ENCODE measurements at places on chromosomes 12 and 14.

DNA sequence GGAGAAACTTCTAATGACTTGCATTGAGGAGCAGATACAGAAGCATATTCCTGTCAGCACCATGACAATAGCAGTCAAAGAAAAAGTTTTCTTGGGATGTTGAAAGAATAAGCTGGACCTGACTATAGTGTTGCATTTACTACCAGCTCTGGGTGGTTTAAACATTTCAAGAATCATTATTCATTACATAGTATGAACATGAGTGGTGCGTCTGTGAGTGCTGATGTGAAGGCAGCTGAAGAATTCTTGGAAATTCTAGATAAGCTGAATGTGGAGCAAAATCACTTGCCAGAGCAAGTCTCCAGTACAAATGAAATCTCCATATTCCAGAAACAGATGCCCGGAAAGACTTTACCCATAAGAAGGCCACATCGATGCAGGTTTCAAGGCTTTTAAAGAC is 45.0 kb upstream of the STAB2 start:
- no peak for DNase-seq

DNA sequence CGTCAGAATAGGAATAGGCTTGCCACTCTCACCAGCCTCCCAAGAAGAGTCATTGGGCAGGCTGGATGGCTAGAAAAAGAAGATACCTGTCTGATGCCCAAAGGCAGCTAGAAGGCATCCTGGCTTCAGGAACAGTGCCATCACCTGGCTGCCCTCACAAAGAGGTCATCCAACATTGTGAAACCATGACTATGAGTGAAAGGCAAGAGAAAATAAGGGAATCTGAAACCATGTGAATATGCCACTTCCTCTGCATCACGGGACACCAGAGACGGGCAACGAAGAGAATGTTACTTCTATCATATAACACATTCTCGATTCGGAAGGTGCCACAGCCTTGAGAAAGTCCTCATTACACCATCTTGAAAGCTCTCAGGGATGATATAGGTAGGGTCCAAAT is 182.0 kb downstream of the DAD1 start:
- DNase-seq = no peak

- DNase-seq = no peak
These were observed 3.1 kb upstream of the DDHD1 start for GRCh38 chr14:53156238-53156637.

GRCh38 chr12:55142669-55143565 is 16.7 kb downstream of the OR9K2 start:
- DNase-seq = peak; percentile 1
